ENCODE measurements at places on chromosomes 5 and 9.

- DNase-seq: no peak
These were observed 28.6 kb downstream of the GADD45G start for GRCh38 chr9:89633404-89633803.

DNA sequence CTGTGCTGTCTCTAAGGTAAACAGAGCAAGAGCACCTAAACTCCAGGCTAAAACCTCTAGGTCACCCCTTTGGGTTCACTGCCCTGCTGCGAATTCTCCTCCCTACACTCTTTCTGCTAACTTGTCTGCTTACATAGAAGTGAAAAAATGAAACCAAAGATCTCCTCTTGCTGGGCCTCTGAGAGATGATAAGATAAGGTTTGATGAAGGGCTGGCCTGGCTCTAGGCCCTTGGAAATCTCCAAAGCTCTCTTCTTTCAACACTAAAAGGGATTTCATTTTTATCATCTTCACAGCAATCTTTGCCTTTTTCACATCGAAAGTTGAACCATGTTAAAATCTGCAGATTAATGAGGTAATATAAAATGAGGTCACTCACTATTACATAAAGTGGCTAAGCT lies 450.8 kb upstream of the TLE4 start:
- DNase-seq: no peak

- DNase-seq: no peak
These were observed 108.9 kb upstream of the CHD1 start for GRCh38 chr5:99037668-99038067.

- DNase-seq: no peak
These were observed 16.7 kb downstream of the NXNL2 start for GRCh38 chr9:88551546-88552137.

DNA sequence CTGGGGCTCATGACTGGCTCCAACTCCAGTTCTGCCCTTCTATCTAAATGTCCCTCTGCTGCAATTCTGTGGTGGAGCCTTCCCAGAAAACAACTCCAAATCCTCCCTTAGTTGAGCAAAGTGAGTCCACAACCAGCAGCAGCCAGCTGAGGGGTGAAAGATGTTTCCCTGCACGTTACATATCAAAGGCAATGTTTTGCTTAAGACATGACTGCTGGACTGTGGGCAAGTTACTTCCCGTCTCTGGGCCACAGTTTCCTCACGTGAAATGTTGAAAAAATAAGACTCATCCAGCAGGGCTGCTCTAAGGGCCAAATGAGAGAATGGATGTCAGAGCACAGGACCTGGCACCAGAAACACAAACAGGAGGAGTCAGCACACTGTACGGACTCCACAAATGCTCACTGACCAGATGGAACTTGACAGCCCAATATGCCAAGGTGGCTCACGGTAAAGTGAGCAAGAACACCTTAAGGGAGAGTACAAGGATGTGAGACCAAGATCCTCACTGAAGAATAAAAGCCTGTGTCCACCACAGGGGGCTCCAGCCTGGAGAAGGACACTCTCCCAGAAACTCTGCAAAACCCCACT lies 138.4 kb upstream of the ABCA1 start:
- DNase-seq: no peak

- no peak for DNase-seq
These were observed 293.1 kb upstream of the CDH6 start for GRCh38 chr5:30900367-30900766.

DNA sequence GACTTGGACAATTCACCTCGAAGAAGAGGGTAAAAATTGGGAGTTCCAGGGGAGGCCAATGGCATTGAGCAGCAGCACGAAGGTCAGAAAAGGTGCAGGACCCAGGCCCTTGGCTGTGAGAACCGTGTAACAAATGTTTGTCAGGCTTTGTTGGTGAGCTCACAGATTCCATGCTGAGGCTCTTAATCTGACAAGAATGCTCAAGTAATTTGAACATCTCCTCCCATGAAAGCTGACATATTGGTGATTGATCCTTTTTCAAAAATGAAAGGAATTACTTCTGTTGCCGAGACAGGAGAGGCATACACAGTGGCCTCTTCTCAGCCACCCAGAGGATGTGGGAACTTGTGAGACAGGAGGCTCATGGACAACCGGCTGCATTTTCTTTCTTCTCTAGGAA lies 11.6 kb downstream of the RAI14 start:
- DNase-seq: no peak

DNA sequence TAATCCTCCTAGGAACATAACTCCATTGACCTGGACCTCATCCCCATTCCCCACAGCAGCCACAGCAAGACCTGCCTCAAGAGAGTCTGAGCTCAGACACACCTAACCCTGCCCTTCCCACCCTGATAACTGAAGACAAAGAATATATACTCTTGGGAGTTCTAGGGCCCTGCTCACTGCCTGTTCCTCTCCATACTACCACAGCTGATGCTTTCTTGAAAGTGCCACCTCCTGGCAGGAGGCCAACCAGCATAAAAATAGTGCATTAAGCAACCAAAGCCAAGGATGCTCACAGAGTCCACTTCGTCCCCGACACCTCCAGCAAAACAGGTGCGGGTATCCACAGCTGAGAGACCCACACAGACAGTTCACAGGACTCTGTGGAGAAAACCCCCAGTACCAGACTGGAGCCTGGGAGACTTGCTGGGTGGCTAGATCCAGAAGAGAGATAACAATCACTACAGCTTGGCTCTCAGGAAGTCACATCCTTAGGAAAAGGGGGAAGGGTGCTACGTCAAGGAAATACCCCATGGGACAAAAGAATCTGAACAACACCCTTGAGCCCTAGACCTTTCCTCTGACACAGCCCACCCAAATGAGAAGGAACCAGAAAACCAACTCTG lies 23.5 kb downstream of the FAM114A2 start:
- no peak for DNase-seq

DNA sequence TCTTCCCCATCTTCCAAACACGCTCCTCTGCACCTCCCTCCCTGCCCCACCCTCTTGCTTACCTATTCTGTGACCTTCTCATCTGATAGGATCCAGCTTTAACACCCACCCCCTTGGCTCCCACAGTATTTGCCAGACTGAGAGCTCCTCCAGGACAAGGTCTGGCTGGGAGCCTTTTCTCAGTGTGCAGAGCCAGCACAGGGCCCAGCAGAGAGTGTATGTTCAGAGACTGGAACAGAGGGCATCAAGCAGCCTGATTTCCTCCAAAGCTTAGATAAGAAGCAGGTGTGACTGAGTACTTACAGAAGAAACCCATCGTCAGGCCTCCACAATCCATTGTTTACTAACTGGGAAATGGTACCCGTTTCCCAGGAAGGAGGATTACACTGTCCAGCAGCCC lies 26.6 kb downstream of the LHX6 start:
- no peak for DNase-seq

DNA sequence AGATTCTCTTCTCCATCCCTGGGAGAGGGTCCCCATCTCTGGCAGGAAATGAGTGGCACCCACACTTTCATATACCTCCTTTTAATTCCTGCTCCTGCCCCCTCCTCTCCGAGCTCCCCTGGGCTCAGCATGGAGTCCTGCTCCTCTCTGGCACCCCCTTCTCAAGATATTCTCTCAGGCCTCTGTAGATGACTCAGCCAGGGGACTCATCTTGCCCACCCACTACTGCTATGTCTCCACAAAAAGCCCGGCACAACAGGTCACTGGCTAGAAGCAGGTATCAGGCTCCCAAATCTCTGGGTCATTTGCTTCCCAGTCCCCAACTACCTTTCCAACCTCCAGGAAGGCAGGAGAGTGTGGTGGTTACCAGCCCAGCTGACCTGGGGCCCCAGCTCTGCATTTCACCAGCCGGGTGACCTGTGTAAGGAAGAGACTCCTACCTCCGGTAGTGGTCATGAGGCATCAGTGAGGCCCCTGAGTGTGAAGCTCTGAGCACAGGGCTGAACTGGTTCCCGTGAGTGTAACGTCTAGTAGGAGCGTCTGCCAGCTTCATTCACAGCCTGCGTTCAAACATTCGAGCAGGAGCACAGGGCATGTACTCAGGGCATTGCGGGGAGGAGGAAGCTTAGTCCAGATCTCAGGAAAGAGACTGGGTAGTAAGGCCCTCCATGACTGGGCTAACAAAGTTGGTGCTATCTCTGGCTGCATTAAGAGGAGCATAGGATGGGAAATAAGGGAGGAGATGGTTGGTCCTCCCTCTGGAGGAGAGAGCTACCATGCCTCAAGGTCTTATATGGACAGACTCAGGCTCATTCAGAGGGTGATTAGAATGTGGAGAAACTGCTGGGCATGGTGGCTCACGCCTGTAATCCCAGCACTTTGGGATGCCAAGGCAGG lies 63.7 kb downstream of the LMX1B start:
- no peak for DNase-seq

Data from stimulated activated CD8-positive, alpha-beta memory T cell treated with anti-CD3 and anti-CD28 coated beads, Interleukin-2, amount 100 ng/mL, for 48 hours (primary cell).